Bronchial smooth muscle cell (primary cell): ENCODE measurements at places on chromosomes 5 and 9. TPM values are rescaled to one million over a fixed set of nuclear protein-coding genes. Genes with fewer than 3 reads are reported as not detected.

EGR1 gene
- total RNA-seq = 1.7 and 2.9 TPM in 2 replicates

RAB3C gene
- total RNA-seq = not detected in 2 replicates

RHOBTB3 gene
- total RNA-seq = 211 and 296 TPM in 2 replicates

GDNF gene
- total RNA-seq = 0.09 and 0.32 TPM in 2 replicates

CDC20B gene
- 0.09 TPM in 1 of 2 replicates, not detected in the other for total RNA-seq

C5orf58 gene
- not detected in 2 replicates for total RNA-seq

AQP7 gene
- total RNA-seq = 0.34 and 0.47 TPM in 2 replicates

GGTA1 gene
- total RNA-seq = under 0.01 TPM in 1 of 2 replicates, not detected in the other
